ENCODE measurements at places on chromosomes 1 and 21. TPM values are rescaled to one million over a fixed set of nuclear protein-coding genes. Genes with fewer than 3 reads are reported as not detected.

DNA sequence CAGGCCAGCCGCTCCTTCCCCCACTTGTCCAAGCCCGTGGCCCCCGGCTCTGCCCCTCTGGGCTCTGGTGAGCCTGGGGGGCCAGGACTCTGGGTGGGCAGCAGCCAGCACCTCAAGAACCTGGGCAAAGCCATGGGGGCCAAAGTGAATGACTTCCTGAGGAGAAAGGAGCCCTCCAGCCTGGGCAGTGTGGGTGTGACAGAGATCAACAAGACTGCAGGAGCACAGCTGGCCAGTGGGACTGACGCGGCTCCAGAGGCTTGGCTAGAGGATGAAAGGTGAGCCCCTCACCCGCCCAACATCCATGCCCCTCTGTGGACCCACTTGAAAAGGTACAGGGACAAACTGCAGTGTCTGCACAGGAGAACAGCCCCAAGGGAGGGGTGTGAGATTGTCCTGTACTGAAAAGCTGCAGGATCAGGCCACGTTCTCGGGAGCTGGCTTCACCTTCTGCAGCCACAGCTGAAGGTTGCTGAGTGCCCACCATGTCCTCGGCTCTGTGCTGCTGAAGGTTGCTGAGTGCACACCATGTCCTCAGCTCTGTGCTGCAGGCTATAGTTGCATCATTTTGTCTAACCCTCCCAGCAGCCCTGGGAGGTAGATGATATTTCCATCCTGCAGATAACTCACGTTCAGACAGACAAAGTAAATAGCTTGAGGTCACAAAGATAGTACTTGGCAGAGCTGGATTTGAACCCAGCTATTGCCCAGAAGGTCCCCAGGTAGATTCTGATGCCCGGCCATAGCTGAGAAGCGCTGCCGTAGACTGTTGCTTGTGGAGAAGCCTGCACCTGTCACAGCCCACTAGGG lies 618 bp downstream of the C1orf226 start:
- no peak for DNase-seq

DNA sequence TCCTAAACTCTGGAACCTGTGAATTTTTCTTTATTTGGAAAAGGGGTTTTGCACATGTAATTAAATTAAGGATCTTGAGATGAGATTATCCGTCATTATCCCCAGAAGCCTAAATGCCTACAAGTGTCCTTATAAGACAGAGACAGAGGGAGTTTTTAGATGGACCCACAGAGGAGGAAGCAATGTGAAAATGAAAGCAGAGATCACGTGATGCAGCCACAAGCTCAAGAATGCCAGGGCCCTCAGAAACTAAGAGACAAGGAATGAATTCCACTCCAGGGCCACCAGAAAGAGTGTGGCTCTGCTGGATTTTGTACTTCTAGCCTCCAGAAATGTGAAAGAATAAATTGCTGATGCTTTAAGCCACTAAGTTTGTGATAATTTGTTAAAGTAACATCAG lies 183.6 kb upstream of the UBE2U start:
- peak; percentile 55 for DNase-seq

The LRRC3 gene
- total RNA-seq: 5.6 TPM

The LCA5L gene
- 2.0 TPM for total RNA-seq

The GJA8 gene
- total RNA-seq: not detected

DNA sequence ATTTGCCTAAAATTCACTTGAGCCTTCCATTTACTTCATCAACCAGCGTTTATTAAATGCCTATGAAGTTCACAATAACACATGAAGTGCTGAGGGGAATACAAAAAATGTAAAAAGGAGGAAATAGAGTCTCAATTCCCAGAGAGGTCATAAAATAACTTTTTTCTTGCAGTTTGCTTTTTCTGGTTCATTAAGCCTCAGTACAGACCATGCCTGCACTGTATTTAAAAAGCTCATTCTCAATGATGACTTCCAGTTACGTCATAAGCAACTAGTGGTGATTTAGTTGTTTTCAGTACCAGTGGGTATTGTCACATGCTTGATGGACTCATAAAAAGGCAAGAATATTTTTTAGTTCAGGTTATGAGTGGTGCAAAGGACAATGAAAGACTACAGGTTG lies 160.1 kb upstream of the UBE2U start:
- DNase-seq: peak; percentile 45

The MROH9 gene
- not detected for total RNA-seq

- DNase-seq: peak; percentile 47
These were observed 8.6 kb upstream of the CALML6 start for GRCh38 chr1:1906185-1907097.

GRCh38 chr1:116806671-116807070 lies 52.4 kb downstream of the CD2 start:
- DNase-seq: no peak

GRCh38 chr1:90780981-90781380 lies 63.9 kb upstream of the BARHL2 start:
- no peak for DNase-seq

The FCAMR gene
- total RNA-seq: not detected

DNA sequence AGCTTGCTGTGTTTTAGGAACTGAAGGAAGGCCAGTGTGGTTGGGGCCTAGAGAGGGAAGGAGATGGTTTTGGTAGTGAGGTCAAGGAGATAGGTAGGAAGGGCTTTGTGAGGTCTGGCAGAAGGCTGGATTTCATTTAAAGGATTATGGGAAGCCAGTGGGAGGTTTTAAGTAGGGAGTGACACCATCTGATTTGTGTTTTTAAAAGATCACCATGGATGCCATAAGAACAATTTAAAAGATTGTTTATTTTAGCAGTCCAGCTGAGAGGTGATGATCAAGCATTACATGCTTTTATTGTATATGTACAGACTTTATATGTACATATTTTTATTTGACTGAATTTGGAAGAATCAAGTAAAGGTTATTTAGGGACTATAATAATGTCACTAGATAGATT lies 26.4 kb downstream of the RGL1 start:
- no peak for DNase-seq

GRCh38 chr1:210499956-210500355 lies 171.3 kb downstream of the HHAT start:
- DNase-seq: no peak

The S100B gene
- total RNA-seq: 1.0 TPM

- no peak for DNase-seq
These were observed 275.8 kb downstream of the VAV3 start for GRCh38 chr1:107689159-107689558.

DNA sequence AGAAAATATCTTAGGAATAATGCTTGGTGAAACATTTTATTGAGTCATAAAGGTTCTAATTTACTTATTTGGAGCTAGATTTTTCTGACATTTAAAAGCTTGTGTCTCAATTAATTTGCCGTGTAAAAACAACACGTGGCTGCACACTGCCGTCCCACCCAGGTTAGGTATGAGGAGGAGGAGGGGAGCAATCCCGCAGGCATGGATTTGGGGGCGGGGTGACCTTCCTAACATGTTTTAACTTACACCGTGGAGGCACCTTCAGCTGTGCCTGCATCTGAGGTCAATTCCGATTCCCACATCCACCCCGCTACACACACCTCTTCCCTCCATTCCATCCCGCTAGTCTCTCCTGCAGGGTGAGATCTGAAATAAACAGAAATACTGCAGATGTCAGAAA lies 28.5 kb upstream of the UMODL1 start:
- DNase-seq: no peak

The FCRLB gene
- 0.72 TPM for total RNA-seq

GRCh38 chr1:65175171-65176055 lies 27.4 kb downstream of the AK4 start:
- no peak for DNase-seq

DNA sequence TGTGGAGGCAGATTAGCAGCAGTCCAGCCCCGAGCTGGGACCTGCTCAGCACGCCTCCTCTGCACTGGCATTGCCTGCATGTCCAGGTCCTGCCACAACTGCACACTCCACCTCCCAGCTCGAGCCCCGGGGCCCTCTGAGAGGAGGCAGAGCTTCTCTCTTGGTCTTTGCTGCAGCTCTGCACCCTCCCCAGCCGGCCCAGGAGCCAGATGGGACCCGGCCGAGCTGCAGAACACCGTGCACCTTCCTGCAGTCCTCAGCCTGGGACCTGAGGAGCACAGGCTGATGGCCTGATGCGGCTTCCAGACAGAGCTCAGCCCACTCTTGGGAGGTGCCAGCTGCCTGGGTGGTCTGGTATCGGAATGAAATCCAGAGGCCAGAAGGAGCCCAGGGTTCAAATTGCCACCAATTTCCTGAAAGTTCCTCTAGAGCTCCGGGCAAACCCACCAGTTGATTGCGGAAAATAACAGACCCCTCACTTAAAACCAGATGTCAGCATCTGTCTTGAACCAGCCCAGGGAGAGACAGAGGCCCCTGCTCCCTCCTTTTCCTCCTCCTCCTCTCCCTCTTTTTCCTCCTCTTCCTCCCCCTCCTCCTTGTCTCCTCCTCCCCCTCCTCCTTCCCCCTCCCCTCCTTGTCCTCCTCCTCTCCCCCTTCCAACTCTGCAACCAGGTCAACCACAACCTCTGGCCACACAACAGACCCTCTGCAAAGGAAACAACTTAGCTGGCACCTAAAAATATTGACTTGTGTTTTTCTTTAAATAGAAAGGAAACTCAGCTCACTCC lies 10.6 kb upstream of the SPSB1 start:
- no peak for DNase-seq

DNA sequence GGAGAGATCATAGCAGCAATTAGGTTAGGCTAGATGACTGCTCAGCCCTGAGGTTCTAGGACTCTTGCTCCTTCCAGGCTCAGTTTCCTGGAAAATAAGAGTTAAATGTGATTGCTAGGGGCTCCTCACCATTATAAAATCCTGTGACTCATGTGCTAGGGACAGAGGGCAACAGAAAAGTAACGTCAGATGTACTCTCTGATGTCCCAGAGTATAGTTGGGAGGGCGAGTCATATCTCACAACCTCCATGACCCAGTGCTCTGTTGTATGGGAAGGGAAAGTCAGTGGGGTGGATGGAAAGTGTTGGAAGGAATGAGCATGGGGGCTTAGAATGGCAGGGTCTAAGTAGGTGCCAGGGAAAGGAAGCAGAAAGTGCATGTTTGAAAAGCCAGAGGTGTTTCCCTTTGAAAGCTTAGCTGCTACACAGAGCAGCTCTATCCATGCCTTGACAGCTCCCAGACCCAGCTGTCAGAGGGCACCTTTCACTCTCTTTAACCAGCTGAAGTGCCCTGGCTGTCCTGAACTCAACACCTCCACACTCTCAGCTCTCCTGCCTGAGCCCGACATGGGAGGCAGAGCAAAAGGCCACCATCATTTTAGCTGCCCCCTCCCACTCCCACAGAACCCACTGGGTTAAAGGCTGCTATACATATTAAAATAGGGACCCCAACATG lies 11.6 kb downstream of the GJA5 start:
- DNase-seq: no peak

DNA sequence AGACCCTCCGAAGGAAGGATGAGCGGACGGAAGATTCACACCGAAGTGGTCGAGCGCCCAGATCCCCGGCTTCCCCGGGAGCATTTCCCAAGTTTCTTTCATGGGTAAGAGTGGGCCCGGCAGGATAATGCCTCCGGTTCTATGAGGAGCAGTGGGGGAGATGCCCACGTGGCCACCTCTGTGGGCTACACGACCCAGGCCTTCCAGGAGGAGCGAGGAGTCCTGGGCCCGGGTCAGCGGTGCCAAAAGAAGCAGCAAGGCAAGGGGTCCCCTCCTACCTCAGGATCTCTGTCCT lies 7.9 kb upstream of the NBPF11 start:
- no peak for DNase-seq

GRCh38 chr1:110065841-110066240 lies 4.6 kb downstream of the ALX3 start:
- no peak for DNase-seq

The KRTAP22-2 gene
- total RNA-seq: not detected

- DNase-seq: peak; percentile 89
These were observed 82.3 kb upstream of the TIAM1 start for GRCh38 chr21:31426235-31426797.

The PRKAA2 gene
- total RNA-seq: 2.4 TPM

GRCh38 chr1:160797861-160798273 lies 1.9 kb downstream of the LY9 start:
- no peak for DNase-seq

- peak; percentile 95 for DNase-seq
These were observed 41.4 kb downstream of the RNF115 start for GRCh38 chr1:145782272-145783099.

DNA sequence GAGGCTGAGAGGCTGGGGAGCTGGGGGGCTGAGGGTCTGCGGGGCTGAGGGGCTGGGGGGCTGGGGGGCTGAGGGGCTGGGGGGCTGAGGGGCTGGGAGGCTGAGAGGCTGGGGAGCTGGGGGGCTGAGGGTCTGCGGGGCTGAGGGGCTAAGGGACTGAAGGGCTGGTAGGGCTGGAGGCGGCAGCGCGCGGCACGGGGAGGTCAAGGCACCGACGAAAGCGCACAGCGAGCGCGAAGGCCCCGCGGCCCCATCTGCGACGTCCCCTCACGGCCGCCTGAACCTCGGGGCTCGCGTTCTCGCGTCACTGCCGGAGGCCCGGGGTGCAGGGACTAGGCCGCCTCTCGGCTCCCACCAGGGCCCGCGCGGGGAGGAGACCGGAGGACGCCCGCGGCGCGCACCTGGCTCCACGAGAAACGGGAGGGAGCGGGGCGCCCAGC lies 356 bp downstream of the INTS11 start:
- no peak for DNase-seq

- DNase-seq: no peak
These were observed 41.5 kb downstream of the NKAIN1 start for GRCh38 chr1:31198150-31198549.

The LAMC1 gene
- total RNA-seq: 270 TPM

The PAFAH2 gene
- 13.6 TPM for total RNA-seq

The TXNDC12 gene
- total RNA-seq: 66.8 TPM

The TRIM63 gene
- total RNA-seq: not detected

The LAD1 gene
- 0.29 TPM for total RNA-seq

DNA sequence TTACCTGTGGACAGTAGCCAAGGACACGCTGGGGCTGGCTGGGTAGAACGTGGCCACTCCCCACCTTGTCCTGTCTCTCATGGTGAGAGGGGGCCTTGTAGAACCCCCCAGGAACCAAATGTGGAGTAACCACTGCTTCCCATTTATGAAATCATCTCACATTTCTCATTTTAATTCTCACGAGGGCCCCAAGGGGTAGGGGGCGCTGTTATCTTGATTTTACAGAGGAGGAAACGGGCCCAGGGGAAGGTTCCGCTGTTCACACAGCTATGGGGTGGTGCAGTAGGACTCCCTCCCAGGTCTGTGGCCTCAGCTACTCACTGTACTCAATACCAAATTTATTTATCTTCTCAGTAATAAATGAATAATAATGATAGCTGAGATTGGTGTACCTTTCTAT lies 5.5 kb downstream of the SMPDL3B start:
- DNase-seq: no peak

DNA sequence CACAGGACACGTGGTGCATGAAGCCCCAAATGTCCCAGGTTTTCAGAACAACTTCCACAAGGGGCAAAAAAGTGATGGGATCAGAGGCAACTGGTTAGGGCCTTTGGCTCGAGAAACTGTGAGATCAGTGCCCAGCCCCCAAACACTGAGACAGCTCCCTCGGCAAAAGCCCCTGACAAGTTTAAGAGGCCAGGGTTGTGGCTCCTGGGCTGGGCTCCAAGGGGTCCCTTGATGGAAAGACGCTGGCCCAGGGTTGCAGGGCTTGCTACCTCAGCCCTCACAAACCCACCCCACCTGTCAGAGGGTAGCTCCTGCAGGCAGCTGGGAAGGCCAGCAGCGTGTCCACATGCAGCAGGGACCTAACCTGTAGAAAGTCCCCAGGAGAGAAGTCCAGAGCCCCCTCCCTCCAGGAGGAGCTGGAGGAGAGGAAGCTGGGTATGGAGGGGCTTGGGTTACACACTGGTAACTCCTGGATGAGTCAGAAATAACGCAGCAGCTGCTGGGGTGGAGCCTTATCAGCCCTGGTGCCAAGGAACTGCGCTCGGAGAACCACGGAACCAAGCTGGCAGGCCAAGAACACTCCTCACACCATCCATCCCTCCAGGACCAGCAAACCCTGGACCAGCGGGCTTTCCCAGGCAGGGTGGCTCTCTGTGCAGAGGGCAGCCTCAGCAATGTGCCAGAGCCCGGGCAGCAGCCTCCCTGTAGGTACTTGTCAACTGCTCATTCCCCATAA lies 37.5 kb downstream of the CTNNBIP1 start:
- peak; percentile 39 for DNase-seq
